Lung (tissue), 17 donors: ENCODE measurements at places on chromosomes 11 and 22. TPM values are rescaled to one million over a fixed set of nuclear protein-coding genes. Genes with fewer than 3 reads are reported as not detected.

POU2AF2 gene
- total RNA-seq = not detected

DNA sequence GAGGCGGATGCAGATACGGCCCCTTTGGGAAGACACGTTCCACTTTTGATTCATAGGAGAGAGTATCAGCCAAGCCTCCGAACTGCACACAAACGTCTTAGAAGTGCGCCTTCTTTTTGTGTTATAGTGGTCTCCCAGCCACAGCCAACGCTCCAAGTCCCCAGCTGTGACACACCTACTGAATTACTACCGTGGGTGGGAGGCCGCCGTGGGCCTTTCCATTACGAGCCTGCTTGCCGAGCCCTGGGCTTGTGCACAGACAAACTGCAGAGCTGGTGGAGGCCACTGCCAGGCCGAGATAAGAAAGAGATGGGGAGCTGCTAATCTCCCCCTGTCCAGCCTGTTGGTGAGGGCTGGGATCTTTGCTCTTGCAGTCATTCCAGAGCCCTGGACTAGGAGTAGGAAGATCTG is 761 bp downstream of the HMBS start:
- no peak for DNase-seq

DNA sequence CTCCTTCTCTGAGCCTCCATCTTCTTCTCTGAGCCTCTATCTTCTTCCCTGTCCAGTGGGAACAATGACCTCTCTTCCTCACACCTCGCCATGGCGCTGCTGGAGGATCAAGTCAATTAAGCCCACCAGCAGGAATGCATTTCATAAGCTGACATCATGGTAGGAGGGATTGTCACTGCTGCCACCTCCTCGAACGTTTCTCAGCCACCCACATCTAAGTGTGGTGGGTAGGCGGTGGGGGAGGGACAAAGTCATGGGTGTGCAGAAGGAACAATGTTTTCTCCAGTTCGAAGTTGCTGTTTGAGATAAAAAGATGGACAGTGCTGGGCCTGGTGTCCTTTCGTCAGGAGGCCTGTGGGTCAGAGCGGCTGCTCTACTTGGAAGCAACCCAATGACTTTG is 44.0 kb downstream of the DHCR7 start:
- no peak for DNase-seq

GRCh38 chr22:45310977-45311531 is 1.3 kb downstream of the FAM118A start:
- DNase-seq = no peak
